ENCODE measurements at places on chromosomes 6 and 20.

DNA sequence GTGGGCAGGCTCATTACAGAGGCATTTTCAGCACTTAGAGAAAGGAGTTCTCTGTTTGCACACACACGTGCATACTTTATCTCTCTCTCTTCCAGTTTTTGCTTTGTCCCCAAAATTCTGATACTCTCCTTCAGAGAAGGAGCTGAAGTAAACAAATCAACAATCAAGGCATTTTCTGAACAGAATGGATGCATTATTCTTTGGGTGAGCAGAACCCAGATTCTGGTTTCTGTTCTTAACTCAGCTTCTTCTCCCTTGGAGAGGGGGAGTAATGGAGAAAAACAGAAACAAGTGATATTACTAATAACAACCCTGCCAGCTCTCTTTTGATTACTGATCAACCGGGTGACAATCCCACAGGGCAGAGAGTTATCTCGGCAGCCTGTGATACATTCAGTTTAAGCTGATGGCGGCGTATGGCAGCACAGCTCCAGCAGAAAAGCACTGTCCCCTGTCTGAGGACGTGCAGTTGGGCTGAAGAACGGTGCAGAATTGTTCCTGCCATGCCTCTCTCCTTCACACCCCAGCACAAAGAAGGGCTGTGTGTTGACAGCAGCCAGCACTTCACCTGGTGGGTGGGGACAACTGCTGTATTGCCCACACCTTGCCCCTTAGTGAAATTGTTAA lies 47.3 kb upstream of the SASH1 start:
- no peak for DNase-seq

- DNase-seq, result no peak
Measured at GRCh38 chr6:46104209-46104608, 25.6 kb upstream of the ENPP4 start.

GRCh38 chr6:53906103-53906502 lies 111.3 kb downstream of the LRRC1 start:
- no peak for DNase-seq

DNA sequence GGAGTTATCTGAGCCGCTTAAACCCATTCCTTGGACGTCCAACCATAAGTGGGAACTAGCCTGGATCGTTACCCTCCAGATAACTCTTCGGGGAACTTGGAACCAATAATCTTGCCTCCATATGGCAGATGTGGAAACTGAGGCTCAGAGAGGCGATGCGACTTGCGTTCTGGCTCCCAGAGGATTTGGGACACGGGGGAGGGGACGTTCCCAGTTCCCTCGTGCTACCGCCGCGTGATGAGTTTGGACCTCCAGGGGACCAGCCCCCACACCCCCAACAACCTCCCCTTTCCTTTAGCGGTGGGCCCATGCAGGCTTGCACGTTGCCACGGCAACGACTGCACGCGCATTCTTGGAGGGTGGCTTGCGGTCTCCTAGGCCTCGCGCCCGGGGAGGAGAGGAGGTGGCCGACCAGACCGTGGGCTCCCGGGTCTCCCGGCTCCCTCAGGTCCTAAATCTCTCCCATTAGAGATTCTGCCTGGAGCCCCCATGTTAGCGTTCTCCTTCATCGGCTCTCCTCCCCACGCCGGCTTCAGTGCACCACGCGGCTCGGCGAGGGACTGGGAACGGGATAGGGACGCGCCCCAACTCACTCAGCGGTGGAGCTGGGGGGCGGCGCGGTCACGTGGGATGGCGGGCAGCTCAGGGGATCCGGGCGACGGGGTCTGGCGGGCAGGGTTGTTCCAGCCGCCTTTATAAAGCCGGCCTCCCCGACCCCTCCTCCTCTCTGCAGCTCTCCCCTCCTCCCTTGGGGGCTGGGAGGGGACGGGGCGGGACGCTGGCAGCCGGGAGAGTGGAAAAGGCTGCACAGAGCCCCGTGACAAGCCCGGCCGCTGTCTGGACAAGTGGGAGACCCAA lies at the start of gene PLTP:
Gene PLTP (minus strand): TSS at position 670 of the 858 bp plus-strand sequence. CDS start 703 bp downstream, outside the sequence.
- no peak for DNase-seq

GRCh38 chr6:1606780-1607515 lies 2.8 kb upstream of the FOXC1 start:
- no peak for DNase-seq

DNA sequence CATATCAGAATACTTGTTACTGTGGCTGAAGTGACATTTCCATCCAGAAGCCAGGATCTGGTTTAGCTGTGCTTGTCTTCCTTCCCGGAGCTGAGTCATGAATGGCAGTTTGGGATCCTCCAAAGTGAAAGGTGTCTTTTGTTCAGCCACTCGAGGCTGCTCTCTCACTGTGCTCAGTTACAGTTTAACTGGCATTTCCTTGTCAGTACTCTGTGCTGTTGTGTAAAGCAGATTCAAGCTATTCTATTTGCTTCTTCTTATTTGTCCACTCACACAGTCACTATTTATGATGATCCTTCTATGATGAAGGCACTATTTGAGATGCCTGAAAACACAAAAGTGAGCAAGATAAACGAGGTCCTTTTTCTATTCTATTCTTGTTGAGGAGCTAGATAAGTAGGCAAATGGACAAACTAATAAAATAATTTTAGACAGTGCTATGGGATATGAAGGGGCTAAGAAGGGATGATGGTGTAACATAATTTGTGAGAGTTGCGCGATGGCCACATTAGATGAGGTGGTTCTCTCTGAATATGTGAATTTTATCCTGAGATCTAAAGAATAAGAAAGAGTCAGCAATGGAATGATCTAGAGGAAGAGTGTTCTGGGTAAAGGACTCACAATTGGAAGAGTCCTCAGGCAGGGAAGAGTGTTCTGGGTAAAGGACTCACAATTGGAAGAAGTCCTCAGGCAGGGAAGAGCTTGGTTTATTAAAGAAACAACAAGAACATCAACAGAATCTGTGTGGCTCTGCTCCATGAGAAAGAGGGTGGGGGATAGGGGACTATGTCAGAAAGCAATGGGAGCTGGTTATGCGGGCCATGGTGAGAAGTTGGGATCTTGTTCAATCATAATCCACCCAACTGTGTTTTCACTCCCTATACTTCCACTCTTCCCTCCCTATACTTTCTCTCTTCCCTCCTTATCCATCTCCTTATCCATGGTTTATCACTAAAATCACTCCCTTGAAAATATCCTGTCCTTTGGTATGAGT lies 40.1 kb downstream of the CYP24A1 start:
- no peak for DNase-seq
